ENCODE measurements at places on chromosomes 7 and 10.

DNA sequence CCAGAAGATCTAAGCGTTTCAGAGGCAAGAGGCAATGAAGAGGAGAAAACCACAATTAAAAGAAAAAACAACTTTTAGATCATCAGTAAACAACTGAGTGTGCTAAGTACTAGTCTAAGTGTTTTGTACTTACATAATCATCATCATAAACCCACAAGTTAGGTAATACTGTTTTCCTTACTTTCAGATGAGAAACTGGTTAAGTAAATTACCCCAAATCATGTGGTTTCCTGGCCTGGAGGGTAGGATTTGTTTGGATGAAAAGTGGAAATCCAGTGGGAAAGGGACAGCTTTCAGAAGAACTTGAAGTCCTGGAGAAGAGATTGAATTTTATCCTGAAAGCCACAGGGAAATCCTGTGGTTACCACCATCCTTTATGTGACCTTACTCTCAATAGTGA, 463.3 kb downstream of the LRMDA start:
- no peak for DNase-seq

GRCh38 chr10:70317943-70318318, 34.1 kb upstream of the NPFFR1 start:
- no peak for DNase-seq

- DNase-seq: peak; percentile 83
Measured at GRCh38 chr7:149771720-149772240, 1.6 kb downstream of the ZNF467 start.

- no peak for DNase-seq
Measured at GRCh38 chr10:58992830-58993460, 183.5 kb upstream of the PHYHIPL start.

GRCh38 chr10:101223274-101224059, 5.8 kb downstream of the LBX1 start:
- no peak for DNase-seq

DNA sequence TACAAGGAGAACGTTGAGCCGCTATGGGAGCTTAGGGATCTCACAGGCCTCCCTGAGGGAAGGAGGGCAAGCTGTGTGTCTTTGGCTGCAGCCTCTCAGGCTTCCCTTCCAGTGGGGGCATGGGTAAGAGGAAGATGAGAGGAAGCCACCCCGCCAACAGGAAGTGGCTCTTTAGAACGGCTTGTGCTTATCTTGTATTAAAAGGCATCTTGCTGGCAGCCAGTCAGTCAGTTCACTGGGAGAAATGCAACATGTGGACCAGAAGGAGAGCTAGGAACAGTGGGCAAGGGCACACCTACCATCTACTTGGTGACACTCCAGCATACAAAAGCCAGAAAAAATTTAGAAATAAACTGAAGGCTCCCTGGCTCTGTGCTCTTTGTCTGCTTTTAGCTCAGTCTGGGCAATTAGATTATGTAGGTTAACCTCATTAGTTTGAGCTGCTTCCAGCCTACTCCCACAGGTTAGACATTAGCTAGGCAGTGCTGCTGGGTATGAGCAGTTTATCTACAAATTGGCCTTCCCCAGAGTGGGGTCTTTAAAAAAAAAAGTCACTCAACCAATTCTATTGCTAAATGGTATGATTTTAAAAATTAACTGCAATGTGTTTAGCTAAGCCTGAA, 595.9 kb downstream of the KCNMA1 start:
- DNase-seq: no peak

DNA sequence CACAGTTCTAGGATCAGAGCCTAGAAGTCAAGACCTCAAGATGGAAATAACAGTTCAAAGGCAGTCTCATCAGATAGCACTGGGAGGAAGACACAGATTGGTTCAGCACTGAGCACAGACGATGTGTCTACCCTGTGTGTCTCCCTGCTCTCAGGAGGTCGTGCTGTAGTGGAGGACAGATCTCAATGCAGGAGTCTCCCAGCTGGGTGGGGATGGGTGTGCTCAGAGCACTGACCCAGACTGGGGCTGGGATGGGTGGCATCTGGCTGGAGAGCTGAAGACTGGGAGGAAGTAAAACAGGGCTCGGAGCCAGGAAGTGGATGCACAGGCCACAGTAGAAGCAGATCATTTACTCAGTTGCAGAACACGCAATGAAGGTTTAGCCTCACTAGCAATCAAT, 69.5 kb upstream of the GDF10 start:
- no peak for DNase-seq

DNA sequence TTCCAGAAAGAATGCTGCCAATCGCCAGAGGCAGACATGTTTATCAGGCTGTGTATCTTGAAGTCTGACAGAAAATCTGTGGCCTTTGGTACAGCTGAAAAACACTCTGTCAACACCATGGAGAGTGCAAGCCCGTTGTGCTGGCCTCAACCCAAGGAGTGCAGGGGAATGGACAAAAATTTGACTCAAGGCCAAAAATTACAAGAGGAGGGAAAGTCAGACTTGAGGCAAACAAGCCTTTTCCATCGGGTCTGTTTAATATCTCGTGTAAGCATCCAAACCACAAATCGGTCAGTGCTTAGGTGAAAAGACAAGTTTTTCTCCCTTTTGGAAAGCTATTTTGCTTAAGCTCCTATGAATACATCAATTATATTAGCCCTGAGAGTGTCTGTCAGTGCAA, 305.3 kb upstream of the NFE2L3 start:
- DNase-seq: no peak

- no peak for DNase-seq
Measured at GRCh38 chr7:105055621-105056020, 41.6 kb downstream of the KMT2E start.
